ENCODE measurements at places on chromosomes 6 and 20.

- DNase-seq: no peak
These were observed 52.6 kb upstream of the TMEM200A start for GRCh38 chr6:130313206-130313605.

DNA sequence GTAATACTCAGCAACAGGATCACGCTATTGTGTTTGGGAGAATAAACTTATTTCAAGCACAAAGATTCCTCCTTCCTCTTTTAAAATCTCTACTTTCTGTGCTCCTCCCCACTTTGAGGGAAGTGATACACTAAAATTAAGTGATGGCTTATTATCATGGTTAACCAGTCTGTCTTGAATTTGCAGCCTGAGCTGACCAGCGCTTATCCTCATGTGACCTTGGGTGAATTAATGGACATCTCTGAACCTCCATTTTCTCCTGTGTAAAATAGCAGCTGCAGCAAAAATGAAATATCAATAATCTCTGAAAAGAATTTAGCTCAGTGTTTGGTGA is 222.6 kb downstream of the BCAS1 start:
- no peak for DNase-seq

DNA sequence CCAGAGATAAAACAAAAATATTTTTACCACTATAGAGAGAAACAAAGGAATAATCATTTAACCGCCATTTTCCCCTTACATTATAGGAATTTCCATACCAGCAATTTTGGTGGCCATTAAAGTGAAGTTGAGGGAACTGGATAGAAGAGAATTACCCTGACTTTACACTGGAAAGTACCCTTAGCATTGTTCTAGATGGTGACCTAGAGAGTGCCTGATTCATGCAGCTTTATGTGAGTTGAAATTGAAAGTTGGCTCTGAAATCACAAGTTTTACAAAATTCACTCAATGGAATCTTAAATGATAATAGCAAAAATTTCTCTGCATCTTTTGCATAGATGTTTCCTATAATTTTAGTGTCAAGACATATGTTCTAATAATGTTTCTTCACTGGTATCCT is 55.7 kb upstream of the PREP start:
- DNase-seq: no peak

- DNase-seq: no peak
These were observed 87.9 kb upstream of the ZNF217 start for GRCh38 chr20:53681352-53682212.

GRCh38 chr6:166221040-166221439 is 53.4 kb upstream of the TBXT start:
- no peak for DNase-seq

- DNase-seq: no peak
These were observed 94.3 kb downstream of the JARID2 start for GRCh38 chr6:15340105-15340601.

GRCh38 chr20:48405909-48406308 is 421.9 kb downstream of the PREX1 start:
- DNase-seq: no peak

GRCh38 chr20:33282991-33283555 is at the start of gene BPIFB1:
Gene BPIFB1, plus strand, starts transcription at chr20:33283214. Its CDS starts 2,860 bp downstream, at chr20:33286074.
- DNase-seq: no peak

DNA sequence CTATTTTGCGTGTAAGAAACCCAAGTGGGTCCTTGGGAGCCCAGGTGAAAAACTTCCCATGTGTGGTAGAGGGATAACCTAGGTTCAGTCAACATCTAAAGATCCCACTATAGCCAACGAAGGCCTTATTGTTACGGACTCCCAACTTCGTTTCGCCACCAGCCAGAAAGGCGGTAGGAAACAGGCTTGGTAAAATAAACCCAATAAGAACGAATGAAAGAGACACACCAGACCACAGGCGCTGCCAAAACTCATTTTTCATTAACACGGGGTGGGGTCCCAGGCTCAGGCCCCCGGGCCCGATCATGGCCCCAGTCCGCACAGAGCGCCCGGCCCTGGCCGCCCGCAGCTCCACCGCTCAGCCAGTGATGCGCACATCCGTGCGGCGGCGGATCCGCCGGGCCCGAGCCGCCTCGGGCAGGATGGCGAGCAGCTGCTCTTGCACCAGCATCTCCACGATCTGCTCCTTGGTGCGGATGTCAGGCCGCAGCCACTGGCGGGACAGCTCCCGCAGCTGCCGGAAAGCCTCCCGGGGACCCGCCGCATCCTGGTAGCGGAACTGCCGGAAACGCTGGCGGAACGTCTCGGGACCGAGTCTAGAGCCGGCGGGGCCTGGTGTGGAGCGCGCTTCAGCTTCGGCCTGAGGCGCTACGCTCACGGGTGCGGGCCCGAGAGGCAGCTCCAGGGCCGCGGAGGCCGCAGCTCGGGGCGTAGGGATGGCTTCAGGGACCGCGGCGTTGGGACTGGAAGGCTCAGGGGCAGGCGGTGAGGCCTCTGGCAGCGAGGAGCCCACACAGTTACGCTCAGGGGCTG is 709 bp downstream of the SCAND1 start:
- peak; percentile 68 for DNase-seq

DNA sequence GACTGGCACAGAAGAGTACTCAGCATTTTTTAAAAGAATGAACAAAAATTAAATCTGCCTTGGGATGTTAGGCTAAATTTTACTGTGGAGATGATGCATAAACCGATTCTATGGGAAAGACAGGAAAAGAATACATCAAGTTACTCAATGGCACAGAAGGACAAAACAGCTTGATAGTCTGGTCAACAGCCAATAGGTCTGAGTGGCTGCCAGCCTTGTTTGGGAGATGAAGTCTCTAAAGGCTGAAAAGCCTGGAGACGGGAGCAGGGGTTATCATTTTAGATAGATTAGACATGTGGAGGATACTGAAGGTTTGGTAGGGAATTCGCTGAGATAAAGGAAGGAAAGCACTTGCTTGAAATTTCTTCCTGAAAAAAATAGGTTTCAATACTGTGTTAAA is 56.3 kb upstream of the LAMA2 start:
- DNase-seq: no peak

GRCh38 chr20:704726-705125 is 29.1 kb upstream of the SCRT2 start:
- DNase-seq: no peak

- DNase-seq: peak; percentile 54
These were observed 87.9 kb downstream of the UNC5CL start for GRCh38 chr6:40950986-40951698.

DNA sequence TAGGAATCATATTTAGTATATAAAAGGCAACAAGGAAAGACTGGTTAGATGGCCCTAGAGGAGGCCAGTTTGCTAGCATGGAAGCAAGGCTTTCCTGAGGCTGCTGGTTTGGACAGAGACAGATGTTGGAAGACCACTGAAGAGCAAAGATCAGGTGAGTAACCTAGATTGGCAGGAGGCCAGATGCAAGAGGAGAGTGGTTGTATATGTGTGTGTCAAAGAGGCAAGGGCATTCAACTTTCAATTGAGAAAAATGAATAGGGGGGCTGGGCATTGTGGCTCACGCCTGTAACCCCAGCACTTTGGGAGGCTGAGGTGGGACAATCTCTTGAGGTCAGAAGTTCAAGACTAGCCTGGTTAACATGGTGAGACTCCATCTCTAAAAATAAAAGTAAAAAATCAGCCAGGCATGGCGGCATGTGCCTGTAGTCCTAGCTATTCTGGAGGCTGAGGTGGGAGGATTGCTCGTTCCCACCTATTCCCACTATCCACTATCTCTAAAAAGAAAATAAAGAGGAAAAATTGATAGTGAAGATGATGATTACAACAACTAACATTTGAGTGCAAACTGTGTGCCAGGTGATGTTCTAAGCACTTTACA is 79.8 kb downstream of the PRDM1 start:
- DNase-seq: no peak

GRCh38 chr20:884983-885952 is 30.9 kb downstream of the ANGPT4 start:
- DNase-seq: peak; percentile 81

DNA sequence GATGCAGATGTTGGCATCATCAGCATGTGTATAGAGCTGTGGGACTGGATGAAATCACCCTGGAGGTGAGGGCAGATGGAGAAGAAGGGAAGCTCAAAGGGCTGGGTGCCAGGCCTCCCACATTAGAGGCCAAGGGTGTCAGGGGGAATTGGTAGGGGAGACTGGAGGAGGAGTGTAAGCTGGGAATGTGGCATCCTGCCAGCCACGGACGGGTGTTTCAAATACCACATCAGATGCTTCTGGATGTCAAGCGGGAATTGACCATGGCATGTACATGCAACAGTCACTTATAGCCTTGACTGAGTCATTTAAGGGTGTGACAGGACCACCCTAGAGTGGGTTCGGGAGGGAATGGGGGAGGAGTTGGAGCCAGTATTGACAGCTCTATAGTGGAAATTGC is 9.6 kb downstream of the ERGIC3 start:
- no peak for DNase-seq

- DNase-seq: no peak
These were observed 38.0 kb downstream of the FOXA2 start for GRCh38 chr20:22546344-22546743.

DNA sequence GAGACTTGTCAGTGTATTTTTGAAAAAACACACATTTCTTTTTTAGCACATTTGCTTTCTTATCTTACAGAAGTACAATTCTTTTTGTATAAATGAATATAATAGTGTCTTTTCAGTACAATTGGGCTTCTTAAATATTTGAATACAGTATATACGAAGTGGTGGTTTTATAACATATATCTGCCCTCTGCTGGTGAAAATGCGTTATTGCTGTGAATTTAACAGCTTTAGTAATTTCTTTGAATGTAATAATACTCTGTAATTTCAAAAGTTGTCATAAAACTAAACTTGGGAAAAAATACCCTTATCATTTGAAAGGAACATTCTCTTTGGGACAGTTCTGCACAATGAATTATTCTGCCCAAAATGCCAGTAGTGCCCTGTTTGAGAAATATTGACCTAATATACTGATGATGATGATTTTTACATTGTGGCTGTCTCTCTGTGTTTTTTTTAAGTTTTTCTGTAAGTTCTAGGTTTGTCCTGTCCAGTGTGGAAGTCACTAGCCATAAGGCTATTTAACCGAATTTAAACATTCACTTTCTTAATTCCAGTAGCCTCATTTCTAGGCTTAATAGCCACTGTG is 19.0 kb downstream of the SMAP1 start:
- peak; percentile 19 for DNase-seq

DNA sequence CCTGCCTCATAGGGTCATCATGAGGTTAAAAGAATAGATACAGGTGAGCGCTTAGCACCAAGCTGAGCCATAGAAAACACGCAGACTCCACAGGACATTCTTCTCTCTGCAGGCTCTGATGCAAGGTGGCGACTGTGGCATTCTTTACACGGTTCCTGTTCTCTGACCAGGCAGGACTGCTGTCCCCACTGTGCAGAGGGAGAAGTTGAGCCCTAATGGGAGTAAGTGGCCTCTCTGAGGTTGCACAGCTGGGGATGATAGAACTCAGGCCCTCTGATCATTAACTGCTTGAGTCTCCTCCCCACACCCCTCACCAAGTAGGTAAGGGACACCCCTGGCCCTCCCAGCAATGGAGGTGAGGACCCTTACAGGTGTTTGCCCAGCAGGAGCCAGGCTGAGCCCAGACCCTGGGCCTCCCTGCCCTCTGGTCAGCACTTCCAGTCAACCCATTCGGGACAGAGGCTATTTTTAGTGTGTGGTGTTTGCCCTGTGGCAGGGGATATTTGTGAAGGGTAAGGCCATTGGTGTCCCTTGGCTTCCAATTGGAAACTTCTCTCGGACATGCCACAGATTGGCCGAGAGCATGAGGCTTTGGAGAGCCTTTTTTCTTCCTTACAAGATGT is 116.8 kb downstream of the VEGFA start:
- DNase-seq: no peak

DNA sequence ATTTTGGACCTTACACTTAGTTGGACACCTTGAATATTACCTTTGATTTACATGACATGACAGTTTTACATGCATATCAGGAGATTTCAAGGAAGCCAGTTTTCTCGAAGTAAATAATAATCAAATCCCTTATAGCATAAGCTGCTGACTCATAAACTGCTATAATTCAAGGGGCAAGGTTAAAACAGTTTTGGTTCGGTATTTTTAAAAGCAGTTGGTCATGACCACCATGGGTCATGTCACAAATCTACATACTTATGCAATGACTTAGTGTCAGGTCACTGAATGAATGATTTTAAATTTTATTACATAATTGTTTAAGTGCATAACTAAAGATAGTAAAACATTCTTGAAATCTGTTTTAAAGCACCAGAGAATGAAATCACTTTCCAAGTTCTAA is 158.0 kb downstream of the DST start:
- no peak for DNase-seq

GRCh38 chr6:161273752-161274487 is at the start of gene AGPAT4:
Gene AGPAT4, minus strand, starts transcription at chr6:161274061. Its CDS starts 41,848 bp downstream, at chr6:161232213.
- DNase-seq: peak; percentile 95

- DNase-seq: no peak
These were observed 7.0 kb upstream of the OR14J1 start for GRCh38 chr6:29294499-29294914.

Measured in AG20443 (cell line).